ENCODE measurements at places on chromosomes 7 and 10.

- DNase-seq, result peak; percentile 26
Observed at GRCh38 chr7:155860840-155861479, 48.7 kb upstream of the SHH start.

GRCh38 chr10:83725567-83725966 is 413.7 kb upstream of the GHITM start:
- DNase-seq, result no peak

DNA sequence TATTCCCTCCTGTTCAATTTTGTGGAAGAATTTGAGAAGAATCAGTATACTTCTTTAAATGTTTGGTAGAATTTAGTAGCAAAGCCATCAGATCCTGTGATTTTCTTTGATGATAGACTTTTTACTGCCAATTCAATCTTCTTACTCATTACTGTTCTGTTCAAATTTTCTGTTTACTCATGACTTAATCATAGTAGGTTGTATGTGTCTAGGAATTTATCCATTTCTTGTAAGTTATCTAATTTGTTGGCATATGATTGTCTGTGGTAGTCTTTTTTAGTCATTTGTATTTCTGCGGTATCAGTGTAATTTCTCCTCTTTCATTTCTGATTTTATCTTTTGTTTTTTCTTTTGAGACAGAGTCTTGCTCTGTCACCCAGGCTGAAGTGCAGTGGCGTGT is 87.4 kb downstream of the CCDC3 start:
- DNase-seq, result no peak

DNA sequence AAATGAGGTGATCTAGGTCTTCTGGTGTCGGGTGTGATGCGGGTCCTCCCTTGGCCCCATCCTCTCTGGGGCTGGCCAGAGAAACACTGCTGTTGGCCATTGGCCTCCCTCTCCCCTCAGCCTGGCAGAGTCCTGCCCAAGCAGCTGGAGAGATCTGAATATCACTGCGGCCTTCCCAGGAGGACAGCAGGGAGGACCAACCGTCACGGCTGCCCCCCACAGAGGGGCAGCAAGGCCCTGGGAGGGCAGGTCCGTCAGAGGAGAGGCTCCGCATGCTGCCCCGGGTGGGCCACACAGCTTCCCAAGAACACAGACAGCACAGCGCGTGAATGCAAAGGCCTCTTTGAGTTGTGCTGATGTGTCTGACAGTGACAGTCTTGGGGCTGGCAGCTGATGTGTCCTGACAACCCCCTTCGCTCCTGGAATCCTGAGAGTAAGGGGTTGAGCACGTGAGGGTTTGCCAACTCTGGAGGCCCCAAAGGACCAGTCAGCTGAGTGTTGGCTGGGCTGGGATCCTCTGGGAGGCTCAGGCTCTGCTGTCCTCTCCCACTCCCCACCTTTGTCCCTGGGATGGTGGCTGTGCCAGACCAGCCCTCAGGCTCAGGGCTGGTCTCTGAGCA is 132.5 kb upstream of the UNC5B start:
- DNase-seq, result no peak

DNA sequence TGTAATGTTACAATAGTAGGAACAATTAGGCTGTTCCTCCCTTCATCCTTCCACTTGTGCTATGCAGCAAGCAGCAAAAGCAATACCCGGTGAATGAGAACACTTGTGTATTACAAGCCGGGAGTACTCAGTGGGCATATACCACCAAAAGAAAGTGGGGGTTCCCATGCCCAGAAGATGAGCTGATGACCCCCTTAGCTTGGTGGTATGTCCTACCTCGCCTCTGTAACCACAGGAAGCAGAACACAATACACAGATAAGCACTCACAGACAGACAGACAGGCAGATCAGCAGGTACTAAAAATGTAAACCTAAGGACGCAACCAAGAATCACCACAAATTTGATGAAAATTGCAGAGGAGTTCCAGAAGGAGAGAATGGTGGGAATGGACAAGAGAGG is 15.5 kb upstream of the KIF20B start:
- no peak for DNase-seq

DNA sequence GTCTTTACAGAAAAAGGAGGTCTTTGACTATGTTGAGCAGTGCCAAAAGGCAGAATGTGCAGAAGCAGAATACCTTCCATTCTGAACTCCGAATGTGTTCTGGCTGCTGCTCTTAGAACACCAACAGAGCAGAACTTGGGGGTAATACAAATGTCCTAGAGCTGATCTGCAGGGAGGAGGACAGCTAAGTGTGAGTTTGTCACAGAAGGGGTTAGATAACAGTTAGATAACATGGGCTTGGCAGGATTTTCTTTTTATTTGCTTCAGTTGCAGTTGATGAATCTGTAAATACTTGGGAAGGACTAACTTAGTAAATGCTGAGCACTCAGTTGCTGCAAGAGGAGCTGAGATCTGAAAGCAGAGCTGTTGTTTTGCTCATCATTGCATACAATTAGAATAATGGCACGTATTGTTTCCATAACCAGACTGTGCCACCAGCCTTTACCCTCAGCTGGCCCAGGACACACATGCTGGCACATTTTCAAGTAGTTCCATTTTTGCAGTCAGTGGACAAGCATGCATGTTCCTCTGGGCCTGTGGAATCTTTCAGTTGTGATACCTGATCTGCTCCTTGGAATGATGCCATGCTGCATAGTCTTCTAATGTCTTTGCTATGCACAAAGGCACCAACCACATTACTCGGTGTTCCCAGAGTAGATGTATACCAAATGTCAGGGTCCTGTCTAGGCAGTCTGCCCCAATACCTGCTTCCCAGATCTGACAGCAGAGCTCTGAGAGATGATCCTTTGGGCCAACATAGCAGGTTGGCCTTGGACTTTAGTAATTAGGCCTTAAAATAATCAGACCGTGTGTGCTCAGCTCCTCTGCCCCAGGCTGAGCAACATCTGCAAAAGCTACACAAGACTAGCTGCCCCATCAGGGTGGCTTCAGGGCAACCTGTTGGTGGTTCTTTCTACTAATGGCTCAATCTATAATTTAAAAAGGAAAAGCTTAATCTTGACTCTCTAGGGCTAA is 55.7 kb downstream of the GSDME start:
- DNase-seq, result peak; percentile 67

- DNase-seq, result no peak
Observed at GRCh38 chr10:11173042-11173441, 155.4 kb downstream of the CELF2 start.

GRCh38 chr10:110456523-110457091 is 41.1 kb upstream of the DUSP5 start:
- DNase-seq, result no peak
